NCI-H187 (cell line): ENCODE measurements at places on chromosomes 1 and 21.

- no peak for DNase-seq
Measured at GRCh38 chr1:4597020-4597419, 57.4 kb upstream of the AJAP1 start.

GRCh38 chr1:107254306-107254705 lies 113.5 kb downstream of the NTNG1 start:
- DNase-seq, result no peak

- no peak for DNase-seq
Measured at GRCh38 chr1:155158991-155159390, 14.1 kb downstream of the KRTCAP2 start.

DNA sequence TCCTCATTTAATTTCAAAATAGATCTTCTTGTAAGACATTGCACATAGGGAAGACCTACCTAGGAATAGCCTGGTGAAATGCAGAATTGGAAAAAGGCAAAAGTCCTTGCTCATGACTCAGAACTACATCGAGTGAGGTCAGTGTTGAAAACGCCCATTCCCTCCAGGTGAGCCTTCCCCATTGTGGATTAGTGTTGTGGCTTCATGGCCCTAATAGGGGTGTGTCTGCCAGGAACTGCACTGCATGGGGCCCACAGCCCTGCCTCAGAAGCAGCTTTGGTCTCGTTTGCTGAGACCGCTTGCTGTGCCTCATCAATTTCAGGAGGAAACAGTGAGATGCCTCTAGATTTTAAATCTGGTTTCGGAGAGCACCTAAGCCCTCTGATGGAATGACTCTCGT lies 17.0 kb downstream of the TFF3 start:
- no peak for DNase-seq

- no peak for DNase-seq
Measured at GRCh38 chr21:21101911-21102310, 103.7 kb downstream of the NCAM2 start.

GRCh38 chr1:113657556-113658063 lies 101.7 kb downstream of the PHTF1 start:
- no peak for DNase-seq

DNA sequence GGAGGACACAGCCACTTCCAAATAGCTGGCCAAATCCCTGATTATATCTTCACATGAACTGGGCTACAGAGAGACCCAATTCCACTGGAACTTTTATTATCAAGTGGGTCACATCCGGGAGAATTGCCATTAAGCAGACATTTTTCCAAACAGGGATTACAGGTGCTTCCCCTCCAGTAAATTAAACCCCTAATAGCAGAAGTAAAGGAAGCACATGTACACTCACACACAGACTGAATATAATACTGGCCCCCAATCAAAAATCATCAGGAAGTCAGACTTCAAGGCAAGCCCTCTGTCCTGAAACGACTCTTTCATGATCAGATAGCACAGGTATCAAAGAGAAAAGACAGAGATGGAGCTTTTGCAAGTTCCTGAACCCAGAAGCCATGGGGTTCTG lies 118.6 kb upstream of the PPP2R5A start:
- no peak for DNase-seq

DNA sequence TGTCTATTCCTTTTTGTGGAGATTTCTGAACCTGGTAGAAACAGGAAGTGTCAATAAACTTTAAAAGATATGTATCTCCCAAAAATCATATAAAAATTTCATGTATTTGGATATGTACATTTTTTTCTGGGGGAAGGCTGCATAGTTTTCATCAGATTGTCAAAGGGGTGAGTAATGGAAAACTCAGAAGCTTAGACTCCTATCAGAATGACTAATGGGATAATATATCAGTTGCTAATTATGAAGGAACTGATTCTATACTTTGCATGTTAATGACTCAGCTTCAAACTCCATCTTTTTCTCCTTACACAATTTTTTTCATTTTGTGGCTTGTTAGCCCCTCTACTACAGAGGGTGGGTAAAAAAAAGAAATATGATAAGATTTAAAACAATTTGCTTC lies 55.9 kb downstream of the GON4L start:
- no peak for DNase-seq

DNA sequence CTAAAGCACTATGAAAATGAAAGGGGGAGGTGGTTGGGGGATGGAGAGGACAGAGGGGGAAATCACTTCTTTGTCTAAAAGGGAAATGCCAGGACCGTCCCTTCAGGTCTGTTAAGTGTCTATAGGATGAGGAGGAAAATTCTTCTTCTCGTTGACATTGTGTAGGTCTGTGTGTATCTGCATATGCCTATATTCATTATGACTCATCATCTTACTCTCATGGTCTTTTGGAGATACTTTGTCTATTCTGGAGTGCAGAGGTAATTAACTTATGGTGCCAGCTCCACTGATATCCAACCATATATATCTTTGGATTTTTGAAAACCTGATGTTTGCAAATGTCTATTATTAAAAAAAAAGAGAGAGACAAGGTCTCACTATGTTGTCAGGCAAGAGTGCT lies 143.7 kb downstream of the PBX1 start:
- DNase-seq, result no peak

DNA sequence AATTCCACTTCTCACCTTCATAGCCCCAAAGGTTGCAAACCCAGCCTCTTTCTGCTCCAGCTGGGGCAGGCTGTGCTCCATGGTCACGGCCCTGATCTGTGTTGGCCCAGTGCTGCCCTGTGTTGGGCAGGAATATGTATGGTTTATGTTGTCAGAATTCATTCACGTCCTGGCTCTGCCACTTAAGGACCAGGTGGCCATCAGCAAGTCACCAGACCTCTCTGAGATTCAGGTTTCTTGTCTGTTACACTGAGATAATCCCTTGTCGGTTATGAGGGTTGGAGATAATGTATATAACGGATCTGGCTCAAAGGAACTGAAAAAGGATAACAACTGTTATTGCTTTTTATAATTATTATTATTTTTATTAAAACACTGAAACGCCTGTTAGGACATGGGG lies 39.1 kb upstream of the SELENON start:
- DNase-seq, result no peak

DNA sequence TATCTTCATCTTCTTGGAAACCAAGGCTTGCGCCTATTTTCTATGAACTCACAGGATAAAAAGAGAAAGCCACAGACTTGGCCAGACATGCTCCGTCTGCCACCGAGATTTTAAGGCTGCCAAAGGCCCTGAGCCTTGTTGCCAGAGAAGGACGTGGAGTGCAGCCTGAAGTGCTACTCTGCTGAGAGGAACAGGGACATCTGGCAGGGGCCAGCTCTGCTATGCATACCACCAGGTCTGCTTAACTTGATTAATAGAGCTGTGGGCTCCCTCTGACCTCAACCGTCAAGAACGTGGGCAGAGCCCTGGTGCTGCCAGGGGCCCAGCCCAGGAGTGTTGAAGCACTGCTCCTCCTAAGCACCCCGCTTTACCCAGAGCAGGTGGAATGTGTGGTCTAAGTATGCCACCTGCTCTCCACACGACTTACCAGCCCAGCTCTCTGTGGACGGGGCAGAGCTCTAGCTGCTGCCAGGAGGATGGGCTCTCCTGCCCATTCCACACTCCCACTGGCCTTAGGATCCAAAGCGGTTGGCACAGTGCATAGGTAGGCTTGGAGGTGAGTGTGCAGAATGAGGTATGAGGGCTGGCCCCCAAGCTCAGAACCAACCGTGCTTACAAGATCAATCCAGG lies 10.6 kb downstream of the HCRTR1 start:
- DNase-seq, result no peak

DNA sequence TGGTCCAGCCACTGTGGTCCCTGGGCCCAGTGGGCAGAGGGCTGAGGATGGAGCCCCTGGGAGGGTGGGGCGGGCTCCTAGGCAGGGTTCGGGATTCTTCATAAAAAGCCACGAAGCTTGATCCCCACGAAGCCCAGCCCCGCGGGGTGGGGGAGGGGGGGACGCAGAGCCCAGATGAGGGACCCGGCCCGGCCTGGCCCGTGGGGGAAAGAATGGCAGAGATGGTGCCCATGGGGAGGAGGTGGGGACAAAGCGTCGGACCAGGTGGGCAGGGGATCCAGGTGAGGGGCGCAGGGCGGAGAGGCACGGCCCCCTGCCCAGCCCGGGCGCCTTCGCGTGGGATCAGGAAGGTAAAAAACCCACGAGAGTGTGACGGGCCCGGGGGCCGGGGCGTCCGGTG lies 6.0 kb upstream of the SMIM12 start:
- DNase-seq, result no peak

DNA sequence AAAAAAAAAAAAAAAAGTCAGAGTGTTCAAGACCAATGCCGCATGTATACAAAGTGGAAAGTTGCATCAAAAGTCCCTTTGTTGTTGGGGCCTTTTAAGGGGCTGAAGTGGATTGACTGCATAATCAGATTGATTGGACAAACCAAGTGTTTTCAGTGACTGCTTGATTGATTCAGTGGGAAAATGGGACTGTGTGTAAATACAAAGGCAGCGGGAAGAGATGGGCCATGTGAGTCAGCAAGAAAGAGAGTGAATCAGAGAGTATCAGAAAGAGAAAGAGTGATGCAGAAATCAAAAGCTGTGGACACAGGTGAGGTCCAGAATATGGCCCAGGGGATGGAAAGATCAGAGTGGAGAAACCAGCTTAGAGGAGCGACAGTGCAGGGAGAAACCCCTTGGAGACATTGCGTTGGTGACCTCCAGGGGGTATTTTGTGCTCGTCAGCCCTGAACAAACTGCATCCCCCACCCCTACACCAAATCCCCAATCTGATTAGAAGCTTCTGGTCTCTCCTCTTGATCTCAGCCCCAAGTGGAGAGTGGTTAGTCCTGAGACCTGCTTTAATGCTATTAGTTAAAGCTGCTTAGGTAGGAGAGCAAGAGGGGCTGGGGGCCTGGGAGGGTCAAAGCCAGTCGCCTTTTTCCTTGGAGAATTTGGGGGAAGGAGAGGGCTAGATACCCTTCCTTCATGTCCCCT lies 5.1 kb upstream of the ETV3L start:
- DNase-seq, result no peak

DNA sequence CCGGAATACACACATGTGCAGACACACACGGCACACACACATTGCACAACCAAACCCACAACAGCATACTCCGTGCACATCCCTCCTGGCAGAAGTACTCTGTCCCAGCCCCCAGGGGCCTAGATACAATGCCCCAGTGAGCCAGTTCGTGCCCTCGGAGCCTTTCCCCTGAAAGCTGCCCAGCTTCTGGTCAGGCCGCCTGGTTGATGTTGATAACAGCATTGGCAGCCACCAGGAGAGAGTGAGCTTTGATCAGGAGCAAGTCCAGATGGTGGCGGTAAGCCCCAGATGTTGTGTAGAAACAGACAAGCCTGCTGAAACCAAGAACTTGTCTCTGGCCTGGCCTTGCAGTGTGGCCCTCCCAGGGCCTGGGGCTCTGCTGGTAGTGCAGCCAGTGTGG lies 109.1 kb downstream of the GRIK3 start:
- DNase-seq, result no peak

DNA sequence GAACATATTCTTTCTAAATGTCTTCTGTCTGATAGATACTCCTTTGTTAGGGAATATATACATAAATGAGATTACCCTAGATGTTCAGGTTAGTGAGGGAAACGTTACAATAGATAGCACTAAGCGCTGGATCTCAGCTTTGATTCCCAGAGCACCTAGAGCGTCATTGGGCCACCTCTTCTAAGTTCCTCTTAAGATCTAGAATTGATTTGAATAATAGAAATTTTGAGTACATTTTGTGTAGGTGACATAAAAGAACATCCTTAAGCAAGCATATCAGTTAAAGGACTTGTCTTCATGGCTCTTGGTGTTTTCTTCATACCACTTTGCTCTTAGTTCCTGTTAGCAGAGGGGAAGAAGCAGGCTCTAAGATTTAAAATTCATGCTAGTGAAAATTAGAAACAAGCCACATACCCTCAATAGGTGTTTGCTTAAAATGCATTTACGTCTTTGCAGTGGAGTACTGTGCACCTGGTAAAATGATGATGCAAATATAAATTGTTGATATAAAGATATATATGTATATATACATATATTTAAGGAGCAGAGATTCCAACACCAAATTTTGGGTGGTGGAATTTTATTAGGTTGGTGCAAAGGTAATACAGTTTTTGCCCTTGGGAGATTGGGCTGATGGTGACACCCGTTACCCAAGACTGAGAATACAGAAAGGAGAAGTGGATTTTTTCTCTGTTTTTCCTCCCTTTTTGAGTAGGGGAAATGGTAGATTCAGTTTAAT lies 47.1 kb downstream of the DYRK1A start:
- DNase-seq, result no peak

- no peak for DNase-seq
Measured at GRCh38 chr1:67213164-67213563, 46.9 kb downstream of the IL23R start.

- DNase-seq, result no peak
Measured at GRCh38 chr1:234780112-234780511, 170.1 kb upstream of the IRF2BP2 start.

DNA sequence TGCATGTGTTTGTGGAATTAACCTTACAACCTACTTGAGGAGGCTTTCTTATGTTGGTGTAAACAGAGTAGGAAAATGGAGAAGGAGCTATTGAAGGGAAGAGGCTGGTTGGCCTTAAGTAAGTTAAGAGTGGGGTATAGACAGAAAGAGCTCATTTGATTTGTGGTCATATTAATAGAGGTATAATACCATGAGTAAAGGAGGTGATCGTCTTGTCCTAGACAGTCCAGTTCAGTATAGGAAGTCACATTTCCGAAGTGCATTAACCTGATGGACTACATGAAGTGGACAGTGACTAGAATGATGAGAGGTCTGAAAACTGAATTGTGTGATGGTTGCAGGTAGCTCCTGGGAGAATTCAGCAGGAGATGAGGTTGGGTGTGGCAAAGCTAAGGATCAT lies 215.4 kb upstream of the ZC3H12A start:
- no peak for DNase-seq

DNA sequence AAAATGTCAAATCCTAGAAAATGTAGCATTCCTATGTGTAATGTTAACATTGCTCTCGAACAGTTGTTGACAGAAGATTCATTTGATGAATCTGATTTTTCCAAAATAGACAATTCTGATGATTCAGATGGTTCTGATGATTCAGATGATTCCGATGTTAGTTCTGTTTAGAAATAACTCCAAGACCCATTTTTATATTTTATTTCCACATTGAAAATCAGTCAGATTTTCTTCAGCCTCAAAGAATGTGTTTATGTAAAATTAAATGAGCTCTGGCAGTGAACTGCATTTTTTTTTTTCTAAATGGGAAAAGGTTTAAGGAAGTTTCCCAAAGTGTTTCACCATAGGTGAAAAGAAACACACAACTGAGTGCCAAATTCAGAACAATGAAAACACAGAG lies 136.5 kb downstream of the TSEN15 start:
- no peak for DNase-seq

- no peak for DNase-seq
Measured at GRCh38 chr1:32798191-32798590, 19.0 kb downstream of the YARS1 start.
